NCI-H2171 (cell line): ENCODE measurements at places on chromosomes 5 and 9.

- no peak for DNase-seq
Observed at GRCh38 chr5:62886603-62887315, 308.1 kb downstream of the LRRC70 start.

- DNase-seq, result no peak
Observed at GRCh38 chr9:131262327-131263032, 13.8 kb downstream of the FAM78A start.

GRCh38 chr5:39283231-39283818 lies 64.0 kb upstream of the FYB1 start:
- no peak for DNase-seq

DNA sequence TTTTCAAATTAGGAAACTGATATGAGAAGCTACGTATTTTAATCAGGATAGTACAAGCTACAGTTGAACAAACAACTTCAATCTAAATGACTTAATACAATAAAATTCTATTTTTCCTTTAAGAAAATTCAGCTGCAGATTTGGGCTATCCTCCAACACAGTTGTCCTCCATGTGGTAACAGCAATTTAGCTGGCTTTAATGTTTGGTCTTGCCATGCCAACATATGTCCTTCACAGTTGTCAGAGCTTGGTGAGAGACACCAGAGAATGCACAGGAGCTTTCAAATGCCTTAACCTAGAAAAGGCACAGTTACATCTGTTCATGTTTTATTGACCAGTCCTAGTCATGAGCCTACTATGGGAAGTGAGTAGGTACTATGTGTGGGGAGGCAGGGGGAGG lies 10.8 kb downstream of the FAM174A start:
- no peak for DNase-seq

DNA sequence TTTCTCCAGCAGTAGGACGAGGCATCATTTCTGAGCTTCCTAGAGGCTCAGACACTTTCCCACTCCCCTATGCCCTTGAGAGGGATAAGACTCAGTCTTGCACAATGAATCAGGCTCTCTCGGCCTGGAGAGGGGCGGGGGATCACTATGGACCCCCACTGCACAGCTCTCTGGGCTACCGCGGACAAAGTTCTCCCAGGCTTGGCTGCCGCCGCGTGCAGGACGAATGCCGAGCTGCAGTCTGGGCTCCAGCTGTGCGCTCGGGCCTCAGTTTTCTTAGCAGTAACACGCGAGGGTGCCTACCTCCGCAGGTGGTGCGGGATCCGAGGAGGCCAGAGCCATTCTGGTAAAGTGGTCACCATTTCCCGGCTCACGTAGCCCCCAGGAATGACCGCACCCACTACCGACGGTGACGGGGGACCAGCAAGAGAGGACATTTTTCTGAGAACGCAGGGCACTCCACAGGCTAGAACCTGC lies 3.4 kb upstream of the MYORG start:
- DNase-seq, result no peak

DNA sequence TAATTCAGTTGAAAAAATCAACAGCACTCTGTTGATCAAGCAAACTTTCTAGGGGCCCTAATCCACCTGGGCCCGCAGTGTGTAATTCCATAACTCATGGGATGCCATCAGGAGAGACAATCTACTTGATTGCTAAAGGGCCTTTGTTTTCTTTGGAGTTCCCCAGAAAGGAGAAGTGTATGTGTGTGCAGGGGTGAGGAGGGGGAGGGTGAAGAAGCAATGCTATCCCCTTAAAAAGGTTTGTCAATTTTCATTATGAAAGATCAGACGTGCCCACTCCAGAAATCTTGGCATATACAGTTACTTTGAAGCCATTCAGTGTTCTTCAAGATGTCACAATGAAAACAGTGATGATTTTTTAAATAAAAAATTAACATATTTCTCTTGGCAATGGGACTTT lies 6.2 kb downstream of the PARP8 start:
- DNase-seq, result no peak

GRCh38 chr5:144950996-144951395 lies 780.3 kb downstream of the KCTD16 start:
- DNase-seq, result no peak

- DNase-seq, result no peak
Observed at GRCh38 chr5:65359569-65359968, 122.2 kb downstream of the ADAMTS6 start.

DNA sequence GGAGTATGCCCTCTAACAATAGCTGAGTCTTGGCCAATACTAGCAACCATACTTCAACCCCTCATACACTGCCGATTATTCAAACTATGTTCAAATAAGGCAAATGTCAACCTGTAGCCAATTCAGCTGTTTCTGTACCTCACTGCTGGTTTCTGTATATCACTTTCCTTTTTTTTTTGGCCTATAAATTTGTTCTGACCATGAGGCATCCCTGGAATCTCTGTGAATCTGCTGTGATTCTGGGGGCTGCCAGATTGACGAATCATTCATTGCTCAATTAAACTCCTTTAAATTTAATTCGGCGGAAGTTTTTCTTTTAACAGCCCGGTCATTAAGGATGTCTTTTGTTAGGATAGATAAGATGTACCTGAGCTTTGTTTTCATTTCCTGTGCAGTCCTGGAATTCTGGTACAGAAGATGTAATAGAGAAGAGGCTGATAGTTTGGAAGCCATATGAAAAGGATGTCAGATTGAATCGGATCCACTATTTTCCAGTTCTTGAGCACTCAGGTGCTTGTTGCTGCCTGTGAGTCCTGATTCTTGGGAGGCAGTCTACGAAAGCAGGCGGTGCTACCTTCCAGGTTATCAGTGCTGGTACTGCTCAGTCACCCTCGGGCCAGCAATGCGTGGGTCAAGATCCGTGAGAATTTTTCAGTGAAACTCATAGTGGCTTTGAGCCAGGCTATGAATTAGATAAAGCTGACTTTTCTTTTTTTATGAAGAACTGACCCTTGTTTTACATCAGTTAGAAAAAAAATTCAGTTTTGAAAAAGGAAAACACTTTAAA lies 106.2 kb upstream of the TUT7 start:
- DNase-seq, result no peak

GRCh38 chr9:123368023-123368422 lies 12.0 kb downstream of the CRB2 start:
- DNase-seq, result no peak

- DNase-seq, result no peak
Observed at GRCh38 chr5:32989815-32990214, 278.7 kb downstream of the NPR3 start.

- no peak for DNase-seq
Observed at GRCh38 chr9:130555968-130556367, 23.4 kb upstream of the FUBP3 start.

GRCh38 chr5:171158581-171158980 lies 150.5 kb upstream of the TLX3 start:
- DNase-seq, result no peak

DNA sequence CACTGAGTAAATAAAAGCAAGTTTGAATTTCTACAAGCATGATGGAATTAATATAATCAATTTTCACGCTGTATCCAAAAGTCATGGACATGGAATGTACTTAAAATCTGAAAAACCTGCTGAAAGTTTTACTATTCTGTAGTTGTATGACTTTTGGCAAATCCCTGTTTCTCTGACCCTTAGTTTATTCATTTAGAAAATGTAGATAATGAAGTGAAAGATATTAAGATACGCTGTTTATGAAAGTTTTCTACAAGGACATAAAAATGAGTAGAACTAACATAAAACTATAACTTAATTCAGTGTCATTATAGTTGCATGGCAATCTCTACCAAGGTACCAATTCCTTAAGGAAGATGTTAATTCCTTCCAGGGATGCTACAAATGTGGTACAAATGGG lies 363.2 kb upstream of the MPDZ start:
- DNase-seq, result no peak

- no peak for DNase-seq
Observed at GRCh38 chr5:78056901-78057514, 237.5 kb downstream of the AP3B1 start.

GRCh38 chr9:15333376-15333881 lies 26.4 kb upstream of the TTC39B start:
- no peak for DNase-seq

GRCh38 chr5:58273711-58274110 lies 186.2 kb downstream of the PLK2 start:
- no peak for DNase-seq

DNA sequence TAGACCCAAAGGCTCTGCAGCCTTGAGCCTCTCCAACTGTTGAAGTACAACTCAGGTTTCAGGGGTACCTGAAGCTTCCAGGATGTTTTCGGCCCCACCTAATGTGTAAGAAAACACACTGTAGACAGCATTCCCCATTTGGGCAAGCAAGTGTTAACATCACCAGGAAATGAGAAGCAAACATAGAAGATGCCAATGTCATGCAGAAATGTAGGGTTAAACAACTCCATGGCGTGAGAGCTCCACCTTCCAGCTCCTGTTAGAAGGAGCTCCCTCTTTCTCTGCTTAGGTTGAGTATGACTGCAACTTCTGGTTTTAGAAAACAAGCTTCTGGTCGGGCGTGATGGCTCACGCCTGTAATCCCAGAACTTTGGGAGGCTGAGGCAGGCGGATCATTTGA lies 31.0 kb upstream of the DENND1A start:
- DNase-seq, result no peak

DNA sequence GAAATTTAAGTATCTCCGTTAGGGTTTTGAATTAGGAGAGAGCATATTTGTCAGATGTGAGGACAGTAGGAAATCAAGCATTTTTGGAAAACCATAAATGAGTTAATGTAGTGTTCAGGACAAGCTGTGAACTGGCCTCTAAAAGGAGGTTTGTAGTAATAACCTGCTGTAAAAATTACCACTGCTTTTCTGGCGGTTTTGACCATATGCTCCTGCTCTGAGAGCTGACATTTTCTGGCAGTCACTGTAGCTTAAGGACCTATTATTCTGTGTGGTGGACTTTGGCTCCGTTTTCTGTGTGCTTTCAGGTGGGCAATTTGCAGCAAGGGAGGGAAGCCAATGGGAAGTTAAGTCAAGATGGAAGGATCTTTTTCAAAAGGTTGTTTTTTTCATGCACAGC lies 111.1 kb downstream of the SGCD start:
- DNase-seq, result no peak
